Mesothelial cell of epicardium (in vitro differentiated cells): ENCODE measurements at places on chromosomes 3 and 15.

DNA sequence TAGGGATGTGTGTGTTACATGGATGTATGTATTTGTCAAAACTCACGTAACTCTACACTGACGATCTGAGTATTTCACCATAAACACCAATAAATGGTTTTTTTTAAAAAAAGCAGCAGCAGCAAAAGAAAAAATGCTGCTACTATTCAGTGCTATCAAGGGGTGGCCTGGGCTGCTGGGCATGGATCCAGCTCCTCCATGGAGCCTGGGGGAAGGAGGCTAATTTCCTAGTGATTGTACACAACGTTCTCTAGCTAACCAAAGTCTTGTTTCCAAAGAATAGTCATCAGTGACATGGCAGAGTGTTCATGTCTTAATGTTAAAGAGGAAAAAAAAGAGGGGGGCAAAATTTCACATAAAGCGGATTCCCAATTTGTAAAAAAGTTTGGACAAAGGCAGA, 29.0 kb downstream of the POMGNT2 start:
- DNase-seq = no peak

GRCh38 chr3:98388147-98388546, 2.3 kb upstream of the OR5K3 start:
- DNase-seq = no peak

DNA sequence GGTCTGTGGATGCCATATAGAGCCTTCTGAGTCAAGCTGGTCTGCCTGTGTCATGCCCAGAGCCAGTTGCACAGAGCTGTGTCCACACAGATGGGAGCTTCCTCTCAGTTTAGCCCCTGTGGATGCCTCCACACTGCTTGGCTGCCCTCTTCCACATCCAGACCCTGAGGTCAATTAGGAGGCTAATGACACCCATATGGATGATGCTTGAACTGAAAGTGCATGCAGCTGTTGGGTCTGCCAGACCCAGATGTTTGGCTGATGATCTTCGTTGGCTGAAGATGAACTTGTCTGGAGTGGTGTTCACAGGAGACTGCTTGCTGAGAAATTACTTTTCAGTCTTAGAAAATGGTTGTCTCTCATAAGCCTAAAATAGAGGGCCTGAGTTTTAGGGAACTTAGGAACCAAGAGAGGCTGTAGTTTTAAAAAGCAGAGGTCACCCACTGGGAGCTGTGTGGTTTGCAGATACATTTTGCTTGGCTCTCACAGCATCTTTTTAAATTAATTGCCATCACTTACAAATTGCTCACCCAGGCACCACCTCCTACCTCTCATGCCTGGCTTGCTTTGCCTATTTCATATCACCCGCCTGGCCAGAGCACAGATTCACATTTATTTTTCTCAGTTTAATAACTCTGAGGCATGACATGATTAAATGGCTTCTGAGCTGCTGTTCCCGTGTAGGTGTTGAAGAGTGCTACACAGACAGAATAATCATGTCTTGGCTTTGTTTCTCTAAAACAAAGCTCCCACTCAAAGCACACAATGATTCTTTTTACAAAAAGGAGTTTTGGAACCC, 176.1 kb downstream of the MINAR1 start:
- DNase-seq = no peak

DNA sequence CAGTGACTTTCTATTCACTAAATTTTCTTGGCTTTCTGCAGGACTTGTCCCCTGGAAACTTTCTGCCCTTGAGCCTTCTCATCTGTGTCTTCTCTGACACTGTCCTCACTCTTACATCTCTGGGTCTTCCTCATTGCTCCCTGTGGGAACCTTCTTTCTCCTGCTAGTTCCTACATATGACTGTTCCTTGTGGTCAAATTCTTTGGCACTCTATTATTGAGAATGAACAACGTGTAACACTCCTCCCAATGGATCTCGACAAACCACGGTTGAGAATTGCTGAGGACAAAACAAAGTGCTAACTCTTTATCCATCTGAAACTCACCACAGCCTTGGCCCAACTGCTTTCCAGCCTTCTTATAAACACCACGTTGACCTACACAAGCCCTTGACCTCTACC, 3.5 kb upstream of the FAM81A start:
- DNase-seq = no peak

DNA sequence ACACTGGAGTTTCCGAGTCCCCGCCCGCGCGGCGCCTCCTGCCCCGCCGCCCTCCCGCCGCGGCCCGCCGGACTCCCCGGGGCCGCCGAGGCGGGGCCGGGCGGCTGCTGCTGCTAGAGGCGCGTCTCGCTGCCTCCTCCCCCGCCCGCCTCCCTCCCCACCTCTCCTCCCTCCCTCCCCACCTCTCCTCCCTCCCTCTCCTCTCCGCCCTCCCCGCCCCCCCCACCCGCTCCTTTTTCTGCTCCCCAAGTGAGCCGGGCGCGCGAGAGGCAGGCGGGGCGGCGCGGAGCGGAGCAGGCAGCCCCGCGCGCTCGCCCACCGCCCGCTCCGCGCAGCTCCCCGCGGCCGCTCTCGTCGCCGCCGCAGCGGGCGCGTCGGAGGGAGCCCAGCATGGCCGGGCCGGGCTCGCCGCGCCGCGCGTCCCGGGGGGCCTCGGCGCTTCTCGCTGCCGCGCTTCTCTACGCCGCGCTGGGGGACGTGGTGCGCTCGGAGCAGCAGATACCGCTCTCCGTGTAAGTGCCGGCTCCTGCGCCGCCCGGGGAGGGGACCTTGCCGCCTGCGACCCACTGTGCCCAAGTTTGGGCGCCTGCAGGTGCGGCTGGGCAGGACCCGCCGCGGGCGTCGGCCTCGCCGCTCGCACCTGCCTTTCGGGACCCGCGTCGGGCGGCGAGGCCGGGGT, at the start of gene CACNA2D3:
CACNA2D3 (plus strand) TSS at position 229 of the 679 bp plus-strand sequence.
- DNase-seq = peak; percentile 42

DNA sequence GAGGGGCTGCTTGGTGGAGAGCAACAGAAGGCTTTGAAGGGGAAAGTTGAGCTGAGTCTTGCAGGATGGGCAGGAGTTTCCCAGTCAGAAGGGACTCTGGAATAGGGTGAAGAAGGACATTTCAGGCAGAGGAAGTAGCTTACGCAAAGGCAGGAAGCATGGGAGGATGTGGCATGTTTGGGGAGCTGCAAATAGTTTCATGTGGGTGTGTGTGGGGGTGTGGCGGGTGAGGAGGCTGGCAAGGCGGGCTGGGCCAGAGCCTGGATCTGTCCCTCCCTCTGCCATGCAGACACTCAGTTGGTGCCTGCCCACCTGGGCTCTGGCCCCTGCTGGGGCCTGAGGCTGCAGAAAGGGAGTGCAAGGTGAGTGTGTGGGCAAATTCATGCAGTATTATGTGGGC, 10.4 kb downstream of the TEX264 start:
- no peak for DNase-seq

DNA sequence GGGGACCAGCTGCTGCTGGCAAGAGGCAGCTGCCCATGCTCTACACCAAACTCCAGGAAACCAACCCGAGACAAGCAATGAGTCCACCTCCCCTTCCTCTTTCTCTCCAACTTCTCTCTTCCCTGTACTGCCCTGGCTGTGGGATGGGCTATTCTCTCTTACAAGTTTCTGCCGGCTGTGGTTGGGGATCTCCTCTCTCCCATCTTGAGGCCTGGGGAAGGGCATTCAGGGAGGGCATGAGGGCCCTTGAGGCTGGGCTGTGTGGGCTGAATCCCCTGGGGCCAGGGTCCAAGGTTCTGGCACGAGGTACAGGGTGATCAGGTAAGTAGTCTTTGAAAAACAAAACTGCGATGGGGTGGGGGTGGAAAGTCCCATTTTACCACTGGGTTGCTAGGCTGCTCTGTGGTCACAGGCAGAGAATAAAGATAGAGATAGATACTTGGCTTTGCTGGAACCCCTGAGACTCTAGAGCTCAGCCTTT, 32.3 kb upstream of the CTSH start:
- no peak for DNase-seq

DNA sequence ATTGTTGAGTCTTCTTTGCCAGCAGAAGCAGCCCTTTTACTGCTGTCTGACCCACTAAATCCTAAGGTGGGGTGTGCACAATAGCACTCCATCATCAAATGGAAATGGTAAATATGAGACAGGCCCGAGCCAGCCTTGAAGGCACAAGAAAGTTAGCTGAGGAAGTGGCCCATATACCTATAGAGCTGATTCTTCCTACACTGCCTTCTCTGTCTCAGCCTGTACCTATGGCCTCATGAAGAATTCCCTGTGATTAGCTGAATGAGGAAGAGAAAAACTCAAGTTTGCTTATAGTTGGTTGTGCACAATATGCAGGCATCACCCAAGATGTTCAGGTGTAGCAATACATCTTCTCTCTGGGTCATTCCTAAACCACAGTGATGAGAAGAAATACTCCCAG, 31.7 kb upstream of the XCR1 start:
- no peak for DNase-seq

GRCh38 chr15:74191798-74192197, 10.8 kb downstream of the STRA6 start:
- DNase-seq = no peak

- no peak for DNase-seq
Observed at GRCh38 chr3:34248352-34248751, 449.9 kb downstream of the PDCD6IP start.

GRCh38 chr3:5565026-5565425, 377.5 kb downstream of the EDEM1 start:
- DNase-seq = no peak

DNA sequence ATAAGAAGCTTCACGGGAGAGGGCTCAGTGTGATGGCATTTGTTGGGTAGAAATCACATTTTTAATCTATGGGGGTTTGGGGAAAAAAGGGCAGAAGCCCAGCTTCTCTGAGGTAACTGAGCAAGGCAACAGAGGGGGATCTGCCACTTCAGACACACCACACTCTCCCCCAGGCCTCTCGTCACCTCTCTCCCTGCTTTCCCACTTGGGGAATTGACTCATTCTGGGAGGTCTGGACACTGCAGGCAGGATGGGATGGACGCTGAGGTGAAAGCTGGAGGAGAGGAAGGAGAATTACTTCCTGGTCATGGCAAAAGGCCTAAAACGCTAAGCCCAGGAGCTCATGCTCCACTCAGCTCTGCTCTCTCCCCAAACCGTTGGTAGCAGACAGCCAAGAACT, 33.2 kb downstream of the MYO5C start:
- DNase-seq = no peak

GRCh38 chr3:159971311-159971710, 17.3 kb upstream of the IL12A start:
- DNase-seq = no peak

DNA sequence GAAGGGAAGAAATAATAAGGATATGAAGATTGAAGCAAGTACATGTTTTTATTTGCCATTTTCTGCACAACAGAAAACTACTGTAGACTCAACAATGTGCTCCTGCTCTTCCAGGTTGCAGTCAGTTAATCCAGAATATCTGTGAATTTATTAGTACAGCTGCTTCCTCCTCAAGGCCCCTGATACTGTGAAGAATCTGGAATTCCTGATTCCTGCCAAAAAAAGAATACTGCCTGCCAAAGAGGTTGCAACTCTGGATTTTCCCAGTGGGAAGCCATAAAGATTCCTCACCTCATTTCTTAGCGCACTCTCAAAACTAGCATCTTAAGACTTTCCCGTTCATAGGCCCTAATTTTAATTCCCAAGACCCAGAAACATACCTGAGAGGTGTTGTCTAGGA, 33.6 kb upstream of the LRRC3B start:
- no peak for DNase-seq

GRCh38 chr15:84886211-84886983, 1.9 kb downstream of the SLC28A1 start:
- DNase-seq = no peak

DNA sequence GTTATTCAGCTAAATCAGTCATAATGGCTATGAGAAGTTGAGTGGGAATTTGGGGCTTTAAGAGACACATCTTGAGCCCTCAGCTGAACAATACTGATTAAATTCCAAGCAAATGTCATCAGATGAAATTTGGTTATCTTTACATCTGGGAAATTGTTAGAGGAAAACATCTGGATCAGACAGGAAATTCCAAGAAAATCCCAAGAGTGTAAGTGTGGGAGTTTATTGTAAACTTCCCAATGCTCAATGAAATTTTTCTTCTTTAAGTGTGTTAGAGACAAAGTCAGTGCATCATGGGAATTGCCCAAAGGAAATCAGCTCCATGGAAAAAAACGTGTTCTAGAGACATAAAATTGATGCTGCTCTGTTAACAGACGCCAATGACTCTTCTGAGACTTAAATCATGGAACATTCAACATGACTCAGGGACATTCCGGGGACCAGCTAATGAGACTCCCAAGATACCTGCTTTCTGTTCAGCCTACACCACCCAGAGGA, 19.8 kb upstream of the DCLK3 start:
- no peak for DNase-seq

- DNase-seq = no peak
Observed at GRCh38 chr3:24835510-24835909, 340.9 kb upstream of the THRB start.

DNA sequence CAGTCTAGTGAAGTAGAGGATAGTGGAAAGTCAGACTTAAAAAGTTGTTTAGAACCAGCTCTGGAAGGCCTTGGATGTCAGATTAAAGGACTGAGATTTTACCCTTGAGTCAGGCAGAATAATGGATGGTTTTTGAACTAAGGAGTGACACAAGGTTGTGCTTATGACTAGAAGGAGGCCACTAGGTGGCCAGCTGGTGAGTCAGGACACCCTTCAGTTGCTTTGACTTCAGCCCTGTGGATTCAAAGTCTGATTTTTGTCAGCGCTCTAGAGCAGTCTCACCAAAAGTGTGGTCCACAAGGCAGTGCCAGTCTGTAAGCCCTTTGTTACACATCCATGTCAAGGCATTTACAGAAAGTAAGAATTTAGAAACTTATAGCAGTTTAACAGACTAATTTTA, 3.8 kb upstream of the GABPB1 start:
- DNase-seq = no peak

GRCh38 chr15:34456658-34457057, 19.1 kb upstream of the GOLGA8A start:
- no peak for DNase-seq

- no peak for DNase-seq
Observed at GRCh38 chr15:73330206-73331051, 38.3 kb downstream of the HCN4 start.

- DNase-seq = no peak
Observed at GRCh38 chr15:87508086-87508485, 748.5 kb downstream of the NTRK3 start.

GRCh38 chr15:35023804-35024203, 35.7 kb upstream of the ZNF770 start:
- no peak for DNase-seq

GRCh38 chr3:197961582-197961945, 1.5 kb downstream of the LMLN start:
- no peak for DNase-seq
